SJSA1 (cell line): ENCODE measurements at places on chromosomes 5 and 9.

- DNase-seq, result no peak
These were observed 54.1 kb downstream of the PRRC1 start for GRCh38 chr5:127571314-127572131.

- DNase-seq, result no peak
These were observed 672.8 kb downstream of the ACTL7B start for GRCh38 chr9:108182950-108183381.

DNA sequence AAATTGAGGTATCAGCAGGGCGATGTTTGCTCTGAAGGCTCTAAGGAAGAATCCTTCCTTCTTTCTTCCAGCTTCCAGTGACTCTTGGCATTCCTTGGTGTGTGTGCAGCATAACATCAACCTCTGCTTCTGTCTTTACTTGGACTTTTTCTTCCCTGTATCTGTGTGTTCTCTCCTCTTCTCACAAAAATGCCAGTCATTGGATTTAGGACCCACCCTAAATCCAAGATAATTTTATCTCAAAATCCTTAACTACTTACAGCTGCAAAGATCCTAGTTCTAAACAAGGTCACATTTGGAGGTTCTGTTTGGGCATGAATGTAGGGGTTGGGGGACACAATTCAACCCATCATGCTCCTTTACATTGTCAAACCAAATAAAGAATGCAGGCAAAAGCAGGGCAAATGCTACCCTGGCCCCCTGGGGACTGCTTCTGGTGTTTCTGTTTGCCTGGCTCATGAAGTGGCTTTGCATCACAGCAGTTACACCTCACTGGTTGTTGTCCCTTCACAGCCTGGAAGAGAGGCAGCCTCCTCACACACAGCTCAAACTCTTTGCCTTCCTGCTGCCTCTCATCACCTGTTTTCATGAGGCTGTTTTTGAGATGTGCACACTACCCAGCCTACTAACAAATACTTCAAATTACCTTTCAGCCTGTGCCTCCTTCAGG, 64.8 kb upstream of the PLCXD3 start:
- DNase-seq, result no peak

- DNase-seq, result no peak
These were observed 194.6 kb downstream of the OLFM1 start for GRCh38 chr9:135281791-135282737.

- DNase-seq, result no peak
These were observed 145.5 kb upstream of the MAP3K1 start for GRCh38 chr5:56669534-56670483.

GRCh38 chr5:98489021-98489420, 284.4 kb upstream of the RGMB start:
- no peak for DNase-seq

DNA sequence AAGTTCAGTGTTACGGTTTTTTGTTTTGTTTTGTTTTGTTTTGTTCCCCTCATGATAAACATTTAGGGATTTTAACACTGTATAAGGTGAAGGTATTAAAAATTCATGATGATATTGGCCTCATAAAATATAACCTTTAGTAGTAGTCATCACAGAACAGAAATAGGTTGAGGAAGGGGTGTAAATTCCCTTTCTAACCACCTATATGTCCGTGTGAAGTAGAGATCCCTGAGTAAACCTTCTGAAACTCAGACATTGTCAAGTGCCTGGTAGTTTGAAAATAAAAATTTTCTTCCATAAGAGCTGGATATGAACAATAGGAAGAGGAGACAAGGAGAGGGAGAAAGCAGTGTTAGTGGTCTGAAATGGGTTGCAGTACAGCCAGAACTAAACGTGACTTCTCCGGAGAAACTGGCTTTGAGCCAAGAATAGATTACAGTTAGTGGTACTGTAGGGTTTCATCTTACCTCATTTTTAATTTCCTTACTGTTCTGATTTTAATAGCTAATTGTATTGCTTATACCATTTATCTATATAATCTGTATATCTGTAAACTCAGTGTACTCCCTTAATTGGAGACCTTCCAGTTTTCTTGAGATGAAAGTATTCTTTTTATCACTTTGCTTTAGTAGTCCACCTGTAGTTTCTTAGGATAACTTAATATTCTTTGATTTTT, 18.3 kb downstream of the UGCG start:
- DNase-seq, result no peak

GRCh38 chr5:6261668-6262067, 116.7 kb downstream of the MED10 start:
- DNase-seq, result no peak

- DNase-seq, result peak; percentile 36
These were observed 8.4 kb downstream of the UBTD2 start for GRCh38 chr5:172274951-172275753.

DNA sequence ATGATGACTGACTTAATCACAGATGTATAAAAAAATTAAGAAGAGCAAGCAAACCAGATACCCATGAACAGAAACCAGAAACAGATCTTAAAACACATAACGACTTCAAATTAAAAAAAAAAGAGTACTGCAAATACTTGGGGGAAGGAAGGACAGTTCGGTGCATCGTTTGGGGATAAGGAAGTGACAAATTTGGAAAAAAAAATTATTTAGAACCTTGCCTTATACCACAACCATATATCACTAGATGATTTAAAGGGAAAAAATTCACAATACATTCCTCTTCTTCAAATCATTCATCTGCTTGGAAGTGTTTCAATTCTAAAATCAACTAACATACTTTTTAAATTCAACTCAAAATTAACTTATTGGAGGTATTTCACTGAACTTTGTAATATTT, 1038.6 kb upstream of the DMAC1 start:
- no peak for DNase-seq

DNA sequence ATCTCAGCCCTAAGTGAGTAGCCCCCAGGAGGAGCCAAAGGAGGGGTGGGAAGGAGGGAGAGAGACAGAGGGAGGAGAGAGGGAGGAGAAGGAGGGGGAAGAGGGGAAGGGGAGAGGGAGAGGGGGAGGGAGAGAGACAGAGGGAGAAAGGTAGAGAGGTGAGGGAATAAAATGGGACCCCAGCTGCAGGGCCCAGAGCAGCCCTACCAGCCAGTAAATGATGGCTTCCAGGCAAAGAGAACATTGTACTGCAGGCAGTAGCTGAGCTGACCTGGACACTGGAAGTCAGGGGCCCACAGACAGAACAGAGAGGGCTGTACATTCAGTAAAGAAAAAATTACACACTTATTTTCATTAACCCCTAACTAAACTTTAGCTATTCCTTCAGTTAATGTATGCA, 57.8 kb upstream of the GNE start:
- DNase-seq, result no peak

GRCh38 chr9:84705128-84705527, 35.6 kb downstream of the NTRK2 start:
- DNase-seq, result no peak

DNA sequence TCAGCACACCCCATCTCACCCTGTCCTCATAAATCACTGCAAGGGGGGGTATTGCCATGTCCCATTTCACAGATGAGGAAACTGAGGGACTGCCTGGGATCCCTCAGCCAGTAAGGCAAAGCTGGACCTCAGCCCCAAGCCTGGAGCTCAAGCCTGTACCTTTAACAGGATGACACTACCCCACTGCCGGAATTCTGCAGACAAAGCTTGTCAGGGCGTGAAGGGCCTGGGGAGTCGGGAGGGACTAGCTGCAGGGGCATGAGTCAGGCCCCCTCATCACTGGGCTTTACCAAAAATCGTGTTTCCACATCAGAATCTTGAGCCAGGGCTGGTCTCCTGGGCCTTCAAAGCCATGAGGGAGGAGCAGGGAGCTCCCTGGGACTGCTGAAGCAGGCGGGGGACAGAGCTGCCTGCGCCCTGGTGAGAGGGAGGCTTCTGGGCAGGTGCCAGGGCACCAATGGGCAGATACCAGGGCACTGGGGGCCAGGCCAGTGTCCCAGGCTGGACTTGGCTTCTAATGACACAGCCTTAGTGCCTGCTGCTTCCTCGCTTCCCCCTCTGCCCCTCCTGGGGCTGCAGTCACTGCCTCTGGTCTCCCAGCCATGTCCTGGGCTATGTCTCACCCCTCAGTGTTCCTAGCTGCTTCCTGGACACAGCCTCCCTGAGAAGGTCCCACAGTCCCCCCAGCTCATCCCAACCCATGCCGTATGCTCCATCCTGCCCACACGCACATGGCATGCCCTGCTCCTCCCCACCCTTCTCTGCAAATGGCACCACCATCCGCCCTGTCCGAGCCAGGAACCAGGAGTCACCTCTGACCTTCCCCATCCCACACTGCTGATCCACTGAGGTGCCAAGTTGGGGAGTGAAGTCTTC, 80.7 kb downstream of the LMX1B start:
- no peak for DNase-seq

- DNase-seq, result peak; percentile 17
These were observed 18.6 kb upstream of the IFNB1 start for GRCh38 chr9:21096172-21096900.

- DNase-seq, result no peak
These were observed 111.1 kb downstream of the RGS3 start for GRCh38 chr9:113574441-113575262.

GRCh38 chr5:106262395-106262794, 1408.3 kb downstream of the EFNA5 start:
- no peak for DNase-seq

DNA sequence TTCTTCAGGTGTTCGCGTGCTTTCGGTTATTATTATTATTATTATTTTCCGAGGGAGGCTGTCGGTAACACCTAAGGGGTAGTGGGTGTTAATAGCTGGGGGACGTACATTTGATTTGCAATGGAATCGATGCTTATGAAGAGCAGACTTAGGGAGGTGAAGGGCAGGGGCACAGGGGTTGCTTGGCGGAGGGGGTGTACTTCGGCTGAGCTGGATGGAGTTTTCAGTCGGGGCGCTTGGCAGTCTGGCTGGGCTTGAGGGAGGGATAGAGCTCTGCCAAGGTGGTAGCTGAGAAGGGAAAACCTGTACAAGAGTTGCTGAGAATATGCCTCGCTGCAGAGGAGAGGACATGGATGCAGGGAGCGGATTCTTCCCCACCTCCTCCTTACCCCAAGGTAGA, 617 bp upstream of the PTPRD start:
- DNase-seq, result no peak

GRCh38 chr9:114529285-114529684, 24.0 kb upstream of the WHRN start:
- no peak for DNase-seq

DNA sequence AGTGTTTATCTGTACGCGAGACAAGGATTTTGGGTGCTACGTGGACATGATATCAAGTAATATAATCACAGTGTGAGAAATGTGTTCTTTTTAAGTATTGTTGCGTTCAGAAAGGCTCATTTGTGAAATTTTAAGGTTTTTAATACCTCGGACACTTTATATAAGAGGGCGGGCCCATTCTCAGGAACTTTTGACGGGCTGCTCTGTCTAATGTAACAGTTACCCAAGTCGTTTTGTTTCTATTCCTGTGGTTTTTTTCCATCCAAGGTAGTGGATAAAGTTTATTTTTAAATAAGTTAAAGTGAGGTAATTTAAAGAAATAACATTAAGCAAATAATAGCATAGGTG, 525 bp downstream of the SRP19 start:
- no peak for DNase-seq

DNA sequence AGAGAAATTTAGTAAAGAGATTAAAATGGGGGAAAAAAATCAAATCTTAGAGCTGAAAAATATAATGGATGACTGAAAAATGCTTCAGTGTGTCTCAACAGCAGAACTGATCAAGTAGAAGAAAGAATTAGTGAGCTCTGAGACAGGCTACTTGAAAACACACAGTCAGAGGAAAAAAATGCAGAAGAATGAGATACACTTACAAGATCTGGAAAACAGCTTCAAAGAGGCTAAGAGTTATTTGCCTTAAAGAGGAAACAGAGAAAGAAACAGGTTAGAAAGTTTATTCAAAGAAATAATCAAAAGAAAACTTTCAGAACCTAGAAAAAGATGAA, 70.5 kb upstream of the OR2K2 start:
- DNase-seq, result no peak

GRCh38 chr9:134663753-134664415, 22.3 kb downstream of the COL5A1 start:
- no peak for DNase-seq

GRCh38 chr5:135140446-135141204, 106.6 kb upstream of the PITX1 start:
- DNase-seq, result no peak

GRCh38 chr5:127425037-127425436, 92.4 kb upstream of the PRRC1 start:
- no peak for DNase-seq

- peak; percentile 40 for DNase-seq
These were observed 37.8 kb upstream of the S1PR3 start for GRCh38 chr9:88953381-88954029.

GRCh38 chr9:126777733-126778132, 27.1 kb upstream of the ZBTB43 start:
- no peak for DNase-seq

DNA sequence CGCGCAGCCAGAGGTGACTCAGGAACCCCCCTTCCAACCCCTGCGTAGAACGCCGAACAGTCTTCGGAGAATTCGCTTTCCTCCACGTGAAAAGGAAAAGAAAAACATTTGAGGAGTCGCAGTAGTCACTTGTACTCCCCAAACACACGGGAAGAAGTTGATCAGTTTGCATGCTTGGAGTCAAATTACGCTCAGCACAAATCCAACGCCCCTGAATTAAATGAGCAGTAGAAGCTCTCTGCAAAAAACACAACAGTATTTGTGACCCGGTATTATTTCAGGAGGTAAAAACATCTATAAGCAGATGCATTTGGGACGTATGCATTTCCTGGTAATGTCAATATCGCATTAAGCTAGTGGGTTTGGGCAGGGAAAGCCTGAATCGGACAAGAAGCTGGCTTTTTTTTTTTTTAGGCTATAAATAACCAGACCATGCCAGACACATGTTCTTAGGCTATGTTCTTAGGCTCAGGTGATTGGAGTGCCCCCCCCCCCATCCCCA, 854 bp upstream of the ARL15 start:
- no peak for DNase-seq

- no peak for DNase-seq
These were observed 3.3 kb downstream of the COL27A1 start for GRCh38 chr9:114158482-114159130.

- DNase-seq, result no peak
These were observed 49.5 kb downstream of the DAB2IP start for GRCh38 chr9:121700832-121701419.

GRCh38 chr9:88936668-88937067, 54.6 kb upstream of the S1PR3 start:
- no peak for DNase-seq

- no peak for DNase-seq
These were observed 2369.4 kb upstream of the ACO1 start for GRCh38 chr9:30015073-30015472.

- DNase-seq, result peak; percentile 90
These were observed 649 bp downstream of the STK10 start for GRCh38 chr5:172187118-172188032.

DNA sequence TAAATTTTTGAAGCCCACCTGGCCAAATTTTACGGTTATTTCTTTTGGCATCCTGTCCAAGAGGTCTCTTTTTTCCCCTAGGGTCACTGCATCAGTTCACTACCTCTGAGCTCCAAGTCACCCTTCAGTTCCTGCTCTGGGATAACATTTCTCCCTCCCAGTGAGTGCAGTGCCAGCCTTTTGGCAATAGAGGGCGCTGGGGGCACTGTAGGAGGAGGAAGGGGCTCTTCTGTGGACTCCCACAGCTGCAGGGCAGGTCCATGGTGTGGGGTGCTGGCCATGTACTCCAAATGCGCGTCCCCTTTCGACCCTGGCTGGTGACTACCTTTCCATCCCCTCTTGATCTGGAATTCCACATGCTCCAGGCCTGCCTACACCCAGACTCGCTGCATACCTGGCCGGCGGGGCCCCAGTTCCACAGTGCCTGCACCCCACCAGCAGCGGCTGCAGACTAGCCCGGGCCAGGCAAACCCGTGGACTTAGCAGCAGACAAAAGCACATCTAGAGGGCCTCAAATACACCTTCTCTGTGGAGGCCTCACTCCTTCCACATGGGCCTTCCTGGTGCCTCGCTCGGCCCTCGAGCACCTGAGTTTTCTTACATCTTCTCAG, 20.3 kb upstream of the NINJ1 start:
- peak; percentile 19 for DNase-seq
